Neuronal stem cell (in vitro differentiated cells): ENCODE measurements at places on chromosomes 11 and 22.

GRCh38 chr11:75373201-75373600 lies 21.7 kb upstream of the ARRB1 start:
- DNase-seq: no peak

DNA sequence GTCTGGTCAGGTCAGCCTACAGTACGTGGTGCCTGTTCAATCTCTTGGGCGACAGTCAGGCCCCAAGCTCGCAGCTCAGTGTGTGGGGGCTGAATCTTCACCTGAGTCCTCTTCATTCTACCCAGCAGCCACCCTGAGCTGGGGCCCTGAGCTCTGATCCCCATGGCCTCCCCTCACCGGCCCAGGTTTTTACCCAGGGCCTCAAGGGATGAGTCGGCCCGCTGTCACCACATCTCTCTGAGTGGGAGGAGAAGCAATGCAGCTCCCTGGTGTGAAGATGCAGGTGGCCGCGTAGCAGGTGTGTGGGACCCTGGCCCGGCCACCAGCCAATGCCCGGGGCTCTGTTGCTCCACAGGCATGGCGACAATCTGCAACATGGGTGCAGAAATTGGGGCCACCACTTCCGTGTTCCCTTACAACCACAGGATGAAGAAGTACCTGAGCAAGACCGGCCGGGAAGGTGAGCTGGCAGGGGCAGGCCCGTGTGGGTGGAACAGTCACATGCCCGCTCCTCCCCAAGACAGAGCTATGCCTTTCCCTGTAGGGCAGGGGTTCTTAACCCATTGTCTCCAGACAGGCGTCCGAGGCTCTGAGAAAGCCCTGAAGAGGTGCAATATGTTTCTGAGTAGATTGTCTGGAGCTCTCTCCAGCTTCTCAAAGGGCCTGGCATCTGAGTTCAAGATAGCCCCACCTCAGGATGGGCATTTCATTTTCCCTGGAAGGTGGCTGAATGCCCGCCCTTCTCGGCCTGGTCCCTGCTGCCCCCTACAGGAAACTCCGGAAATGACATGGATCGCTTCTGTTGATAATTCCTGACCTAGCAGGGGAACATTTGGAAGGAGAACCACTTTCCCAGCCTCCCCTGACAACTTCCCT lies 26.9 kb downstream of the POLR3H start:
- DNase-seq: peak; percentile 57

DNA sequence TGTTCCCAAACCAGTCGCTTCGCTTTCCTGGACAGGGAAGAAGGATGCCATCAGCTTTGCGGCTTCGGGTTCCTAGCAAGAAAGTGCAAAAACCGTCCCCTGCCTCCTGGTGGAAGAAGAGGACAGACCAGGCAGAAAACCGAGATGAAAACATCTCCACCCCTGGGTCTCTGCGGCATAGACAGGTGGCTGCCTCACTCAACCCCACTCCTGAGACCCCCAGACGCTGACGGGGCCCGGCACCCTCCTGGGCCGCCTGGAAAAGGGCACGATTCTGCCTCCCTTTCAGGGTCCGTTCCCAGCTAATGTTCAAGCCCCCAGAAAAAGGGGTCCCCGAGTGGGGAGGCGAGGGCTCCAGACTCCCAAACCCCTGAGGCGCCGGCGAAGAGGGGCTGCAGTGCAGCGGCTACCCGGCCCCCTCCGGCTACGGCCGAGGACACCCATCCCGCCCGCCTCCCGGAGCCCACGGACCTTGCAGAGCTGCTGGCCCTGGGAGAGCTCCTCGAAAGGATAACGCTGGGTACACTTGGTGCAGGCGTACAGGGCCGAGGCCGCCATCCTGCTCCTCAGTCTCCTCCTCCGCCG lies 569 bp downstream of the FAM76B start:
- DNase-seq: peak; percentile 54

GRCh38 chr11:121418625-121419114 lies 33.4 kb upstream of the SORL1 start:
- DNase-seq: no peak

DNA sequence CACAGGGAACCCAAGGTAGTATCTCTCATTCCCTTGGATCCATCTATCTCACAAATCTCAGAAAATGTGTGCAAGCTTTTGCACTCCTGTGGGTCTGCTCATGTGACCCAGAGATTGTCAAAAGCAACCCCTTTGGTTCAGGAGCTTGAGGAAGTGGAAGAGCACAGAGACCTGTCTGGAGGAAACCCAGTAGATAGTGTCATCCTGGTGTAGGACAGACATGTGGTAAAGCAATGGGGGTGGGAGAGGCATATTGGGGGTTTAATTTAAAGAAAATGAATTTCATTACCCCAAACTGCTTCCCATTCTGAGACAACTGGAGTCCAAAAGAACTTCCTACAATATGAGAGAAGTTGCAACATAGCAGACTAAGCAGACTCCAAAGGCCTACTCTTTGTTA lies 5.8 kb upstream of the MS4A14 start:
- no peak for DNase-seq

- DNase-seq: no peak
Measured at GRCh38 chr22:30755759-30756124, 61.1 kb downstream of the OSBP2 start.

GRCh38 chr11:95254716-95255115 lies 23.7 kb upstream of the SESN3 start:
- no peak for DNase-seq

DNA sequence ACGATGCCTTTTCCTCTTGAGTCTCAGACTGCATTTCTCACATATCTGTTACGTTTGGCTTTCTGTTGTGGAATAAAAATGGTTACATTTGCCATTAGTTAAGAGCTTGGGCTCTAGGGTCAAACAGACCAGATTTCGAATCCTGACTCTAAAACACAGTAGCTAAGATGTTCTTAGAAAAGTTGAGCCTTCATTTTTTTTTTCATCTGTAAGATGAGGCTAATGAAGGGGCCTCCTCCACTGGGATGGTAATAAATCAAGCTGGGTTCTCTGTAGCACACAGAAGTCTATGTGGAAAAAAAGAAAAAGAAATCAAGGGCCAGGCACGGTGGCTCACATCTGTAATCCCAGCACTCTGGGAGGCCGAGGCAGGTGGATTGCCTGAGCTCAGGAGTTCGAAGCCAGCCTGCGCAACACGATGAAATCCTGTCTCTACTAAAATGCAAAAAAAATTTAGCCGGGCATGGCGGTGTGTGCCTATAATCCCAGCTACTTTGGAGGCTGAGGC lies 49.9 kb upstream of the CAPRIN1 start:
- DNase-seq: no peak

GRCh38 chr11:94766713-94767206 lies 1.4 kb upstream of the AMOTL1 start:
- no peak for DNase-seq

DNA sequence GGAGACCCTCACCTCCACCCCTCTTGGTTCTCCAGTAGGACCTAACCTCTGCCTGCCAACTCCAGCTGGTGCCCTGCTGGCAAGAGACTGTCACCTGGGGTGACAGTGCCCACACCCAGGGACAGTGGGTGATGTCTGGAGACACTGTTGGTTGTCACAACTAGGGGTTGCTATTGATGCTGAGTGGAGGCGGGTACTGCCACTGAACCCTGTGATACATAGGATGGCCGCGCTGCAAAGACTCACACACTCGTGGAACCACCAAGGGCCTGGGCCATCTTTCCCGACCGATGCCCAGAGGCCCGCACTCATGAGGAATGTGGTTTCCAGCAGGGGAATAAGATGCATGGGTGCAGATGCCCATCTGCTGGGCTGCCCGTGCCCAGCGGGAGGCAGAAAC lies 143.2 kb downstream of the SHANK2 start:
- DNase-seq: no peak

DNA sequence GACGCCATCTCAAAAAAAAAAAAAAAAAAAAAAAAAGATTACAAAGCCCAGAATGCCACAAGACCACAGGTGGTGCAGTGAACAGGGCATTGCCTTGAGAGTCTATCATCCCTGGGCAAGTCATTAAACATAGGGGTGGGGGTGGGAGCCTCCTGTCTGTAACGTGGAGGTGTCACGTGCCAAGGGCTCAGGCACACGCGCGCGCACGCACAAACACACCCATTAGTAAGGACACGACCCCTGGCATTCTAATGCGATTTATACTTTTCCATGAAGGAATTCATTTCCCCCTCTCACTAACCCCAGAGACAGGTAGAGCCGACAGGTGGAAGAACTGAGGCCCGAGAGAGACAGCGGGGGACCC lies 5.8 kb upstream of the GCAT start:
- no peak for DNase-seq

- no peak for DNase-seq
Measured at GRCh38 chr11:123072332-123072761, 10.4 kb upstream of the HSPA8 start.

DNA sequence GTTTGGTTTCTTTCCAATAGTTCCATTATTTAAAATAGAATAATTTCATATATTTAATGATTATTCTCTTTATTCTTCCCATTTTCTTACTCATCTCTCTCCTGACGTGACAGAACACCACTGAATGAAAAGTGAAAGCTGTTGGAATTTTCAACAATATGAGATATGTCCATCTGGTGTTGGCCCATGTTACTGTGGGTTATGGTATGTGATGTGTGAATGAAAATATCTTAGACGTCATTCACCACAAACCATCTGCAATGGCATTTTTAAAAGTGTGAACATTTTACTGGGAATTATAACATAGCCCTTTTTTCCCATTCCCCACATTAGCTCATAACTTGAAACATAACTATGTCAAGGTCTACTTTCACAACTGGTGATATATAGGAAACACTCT lies 11.3 kb upstream of the OR5M1 start:
- no peak for DNase-seq

GRCh38 chr22:18144105-18144504 lies 5.9 kb upstream of the USP18 start:
- no peak for DNase-seq

DNA sequence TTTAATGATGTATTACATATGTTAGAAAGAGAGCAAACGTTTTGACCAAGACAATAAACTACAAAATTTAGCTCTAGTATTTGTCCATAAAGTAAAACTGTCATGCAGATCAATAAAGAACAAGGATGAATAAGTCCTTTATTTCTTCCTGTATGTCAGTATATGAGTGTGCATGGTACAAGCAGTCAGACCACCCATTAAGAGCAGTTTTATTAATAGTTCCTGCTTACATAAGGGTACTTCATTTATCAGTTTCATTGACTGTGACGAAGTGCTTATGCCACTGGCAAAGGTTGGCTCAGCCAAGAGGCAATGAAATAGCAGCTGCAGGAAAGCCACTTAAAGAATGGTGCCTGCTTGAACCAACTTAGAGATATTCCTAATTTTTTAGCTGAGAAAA lies 913.0 kb upstream of the CNTN5 start:
- DNase-seq: no peak

DNA sequence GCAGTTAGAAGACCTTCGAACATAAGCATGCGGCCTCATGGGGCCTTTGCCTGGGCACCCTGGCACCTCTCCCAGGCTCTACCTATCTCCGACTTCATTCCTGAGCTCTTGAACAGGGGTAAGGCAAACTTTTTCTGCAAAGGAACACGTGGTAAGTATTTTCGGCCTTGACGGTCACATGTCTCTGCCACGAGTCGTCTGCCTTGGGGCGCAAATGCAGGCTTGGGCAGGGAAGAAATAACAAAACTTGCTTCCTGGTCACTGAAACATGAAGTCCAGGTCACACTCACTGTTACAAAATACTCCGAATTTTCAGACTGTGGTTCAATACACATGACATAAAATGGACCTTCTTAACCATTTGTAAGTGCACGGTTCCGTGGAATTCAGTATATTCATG lies 3.4 kb upstream of the ASCL2 start:
- DNase-seq: no peak

- DNase-seq: no peak
Measured at GRCh38 chr11:85385111-85385510, 242.0 kb downstream of the DLG2 start.

- DNase-seq: no peak
Measured at GRCh38 chr11:1370186-1371025, 19.3 kb upstream of the BRSK2 start.

DNA sequence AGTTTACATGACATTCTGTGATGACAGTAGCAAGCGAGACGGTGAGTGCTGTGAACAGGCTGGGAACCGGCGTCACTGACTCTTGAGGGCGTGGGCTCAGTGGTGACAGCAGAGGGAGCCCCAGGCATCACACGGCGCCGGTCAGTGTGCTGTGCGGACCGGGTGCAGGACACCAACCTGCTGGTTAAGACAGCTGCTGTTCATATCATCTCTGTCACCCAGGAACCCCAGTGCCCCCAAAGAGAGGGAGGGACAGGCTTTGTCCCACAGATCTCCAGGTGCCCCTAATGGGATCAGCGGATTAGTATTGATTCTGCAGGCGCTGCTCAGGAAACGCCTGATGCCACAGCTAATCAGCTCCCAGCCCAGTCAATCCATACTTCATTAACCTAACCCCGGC lies 18.4 kb downstream of the B3GAT1 start:
- no peak for DNase-seq

GRCh38 chr11:109956124-109956793 lies 136.9 kb upstream of the ZC3H12C start:
- DNase-seq: no peak

- no peak for DNase-seq
Measured at GRCh38 chr11:40104941-40105550, 1354.4 kb downstream of the LRRC4C start.

DNA sequence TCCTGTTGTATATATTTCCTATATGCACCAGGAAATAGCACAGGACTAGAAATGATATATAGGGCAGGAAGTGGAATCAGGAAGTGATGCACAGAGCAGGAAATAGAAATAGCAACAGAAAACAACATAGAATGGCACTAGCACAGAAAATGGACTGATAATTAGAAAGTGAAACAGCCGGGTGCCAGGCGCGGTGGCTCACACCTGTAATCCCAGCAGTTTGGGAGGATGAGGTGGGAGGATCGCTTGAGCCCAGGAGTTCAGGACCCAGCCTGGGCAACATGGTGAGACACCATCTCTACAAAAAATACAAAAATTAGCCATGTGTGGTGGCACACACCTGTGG lies 10.0 kb upstream of the RELT start:
- no peak for DNase-seq

DNA sequence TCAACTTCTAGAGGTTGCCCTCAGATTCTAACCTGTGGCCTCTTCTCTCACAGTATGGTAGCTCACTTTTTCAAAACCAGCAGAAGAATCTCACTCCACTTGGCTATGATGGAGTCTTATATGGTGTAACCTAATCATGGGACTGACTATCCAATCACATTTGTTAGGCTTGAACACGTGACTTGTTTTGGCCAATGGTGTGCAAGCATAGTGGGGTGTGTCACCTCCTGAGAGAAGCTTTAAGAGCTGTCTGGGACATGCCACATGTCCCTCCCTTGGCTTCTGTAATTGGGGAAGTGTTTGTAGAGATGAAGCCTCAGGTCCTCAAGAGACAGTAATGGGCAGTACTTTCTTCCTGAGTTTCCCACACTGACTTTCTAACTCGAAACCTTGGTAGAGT lies 12.8 kb upstream of the SMIM38 start:
- no peak for DNase-seq

DNA sequence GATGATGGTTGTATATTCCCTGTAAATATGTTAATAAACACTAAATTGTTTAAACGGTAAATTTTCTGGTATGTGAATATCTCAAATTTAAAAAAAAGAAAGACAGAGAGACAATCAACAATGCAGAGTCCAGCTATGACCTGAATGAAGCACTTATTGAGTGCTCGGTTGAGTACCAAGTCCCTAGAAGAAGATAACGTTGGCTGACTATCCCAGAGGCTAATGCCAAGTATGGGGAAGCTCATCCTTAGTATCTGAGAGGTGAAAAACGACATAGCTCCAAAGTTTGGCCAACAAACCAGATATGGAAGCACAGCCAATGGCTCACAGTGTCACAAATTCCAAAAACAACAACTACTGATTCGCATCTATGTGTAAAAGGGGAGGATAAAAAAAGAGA lies 71.3 kb downstream of the RSF1 start:
- no peak for DNase-seq

- DNase-seq: no peak
Measured at GRCh38 chr22:44454113-44454769, 43.8 kb downstream of the RTL6 start.
